ENCODE measurements at places on chromosomes 2 and 18. TPM values are rescaled to one million over a fixed set of nuclear protein-coding genes. Genes with fewer than 3 reads are reported as not detected.

PRSS56 gene
- not detected for total RNA-seq

CD8B2 gene
- not detected for total RNA-seq

CNDP1 gene
- total RNA-seq: 0.15 TPM

SPC25 gene
- total RNA-seq: 12.9 TPM

ABCB6 gene
- 15.5 TPM for total RNA-seq

THOC1 gene
- 20.2 TPM for total RNA-seq

FSIP2 gene
- total RNA-seq: under 0.01 TPM

TET3 gene
- total RNA-seq: 1.6 TPM

CHRNG gene
- total RNA-seq: not detected

DUSP2 gene
- 1.2 TPM for total RNA-seq

CYS1 gene
- 0.30 TPM for total RNA-seq

OTOS gene
- total RNA-seq: not detected

HS6ST1 gene
- total RNA-seq: 47.3 TPM

HOXD9 gene
- not detected for total RNA-seq

TMEM18 gene
- total RNA-seq: 27.5 TPM

ACMSD gene
- not detected for total RNA-seq

UBXN4 gene
- 24.2 TPM for total RNA-seq

PROKR1 gene
- total RNA-seq: not detected

XDH gene
- total RNA-seq: 0.17 TPM

NT5C1B gene
- not detected for total RNA-seq

SCN2A gene
- total RNA-seq: 1.2 TPM

TCF23 gene
- total RNA-seq: not detected

ID2 gene
- total RNA-seq: 27.2 TPM

EML6 gene
- under 0.01 TPM for total RNA-seq

All from bronchus fibroblast of lung (primary cell).